ENCODE measurements at places on chromosomes 2 and 18. TPM values are rescaled to one million over a fixed set of nuclear protein-coding genes. Genes with fewer than 3 reads are reported as not detected.
A peak's percentile ranks its signal among the peaks of the same experiment; 100 is the strongest.

GRCh38 chr2:206428783-206429182 is 14.5 kb upstream of the ADAM23 start:
- no peak for DNase-seq

DNA sequence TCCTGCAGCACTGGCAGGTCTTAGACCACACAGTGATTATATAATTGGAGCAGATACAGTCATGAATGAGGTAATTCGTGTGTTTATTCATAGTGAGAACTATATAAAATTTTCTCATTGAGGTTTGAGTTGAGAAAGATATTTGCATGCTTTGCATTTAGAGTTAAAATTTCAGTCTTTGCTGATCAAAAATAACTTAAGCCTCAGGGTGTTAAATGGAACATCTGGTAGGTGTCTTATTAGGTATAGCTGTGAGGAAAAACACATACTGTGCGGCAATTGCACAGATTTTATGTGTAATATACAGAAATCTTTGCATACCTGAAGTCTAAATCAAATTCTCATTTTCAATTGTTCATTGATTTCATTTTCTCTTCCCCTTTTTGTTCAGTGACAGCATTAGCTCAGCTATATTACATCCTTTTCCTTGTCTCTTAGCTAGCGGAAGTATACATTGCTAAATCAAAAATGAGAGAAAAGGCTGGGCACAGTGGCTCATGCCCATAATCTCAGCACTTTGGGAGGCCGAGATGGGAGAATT is 21.2 kb downstream of the GORASP2 start:
- no peak for DNase-seq

DNA sequence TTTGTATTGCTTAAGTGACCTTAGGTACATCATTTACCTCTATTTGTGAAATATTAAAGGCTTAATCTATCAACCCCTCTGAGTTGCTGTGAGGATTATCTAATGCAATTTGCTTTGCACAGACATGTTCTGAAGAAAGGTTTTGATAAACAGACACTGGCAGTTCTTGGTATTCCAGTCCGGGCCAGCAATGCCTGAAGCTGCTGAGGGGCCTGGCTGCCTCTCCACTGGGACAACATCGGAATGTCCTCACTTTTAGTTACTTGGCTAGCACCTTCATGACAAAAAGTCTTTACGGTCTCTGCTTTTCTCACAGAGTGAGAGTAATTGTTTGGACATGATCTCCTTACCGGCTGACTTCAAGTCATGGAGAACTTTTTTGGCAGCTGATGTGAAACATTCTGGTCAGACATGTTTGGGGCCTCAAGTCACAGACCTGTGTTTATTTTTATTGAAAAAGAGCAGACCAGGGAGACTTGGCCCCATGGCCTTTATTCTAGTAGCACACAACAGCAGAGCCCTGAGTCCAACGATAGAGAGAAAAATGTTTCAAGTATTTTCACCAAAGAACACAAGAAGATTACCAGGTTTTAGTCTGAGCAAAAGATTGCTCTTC is 1112.3 kb upstream of the FANCL start:
- DNase-seq: no peak

GRCh38 chr2:27806311-27807059 is 35.0 kb downstream of the MRPL33 start:
- DNase-seq: no peak

- no peak for DNase-seq
Measured at GRCh38 chr18:74116633-74117554, 30.7 kb downstream of the FBXO15 start.

DNA sequence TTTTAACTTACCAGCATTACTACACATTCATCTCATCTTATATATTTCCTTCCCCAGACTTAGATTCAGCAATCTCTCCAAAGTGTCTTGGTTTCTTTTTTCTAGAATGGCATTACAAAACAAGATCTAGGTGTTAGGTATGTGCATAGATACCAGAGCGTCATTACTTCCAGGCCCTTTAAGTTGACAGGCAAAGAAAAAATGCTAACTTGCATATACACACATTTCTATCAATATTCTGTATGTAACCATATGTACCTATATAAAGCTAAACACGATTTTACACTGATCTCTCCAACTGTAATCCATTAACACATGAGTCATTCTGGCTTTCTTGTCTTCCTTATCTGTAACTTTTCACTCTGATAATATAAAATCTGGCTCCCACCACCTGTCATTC is 503.8 kb upstream of the NRXN1 start:
- DNase-seq: no peak

DNA sequence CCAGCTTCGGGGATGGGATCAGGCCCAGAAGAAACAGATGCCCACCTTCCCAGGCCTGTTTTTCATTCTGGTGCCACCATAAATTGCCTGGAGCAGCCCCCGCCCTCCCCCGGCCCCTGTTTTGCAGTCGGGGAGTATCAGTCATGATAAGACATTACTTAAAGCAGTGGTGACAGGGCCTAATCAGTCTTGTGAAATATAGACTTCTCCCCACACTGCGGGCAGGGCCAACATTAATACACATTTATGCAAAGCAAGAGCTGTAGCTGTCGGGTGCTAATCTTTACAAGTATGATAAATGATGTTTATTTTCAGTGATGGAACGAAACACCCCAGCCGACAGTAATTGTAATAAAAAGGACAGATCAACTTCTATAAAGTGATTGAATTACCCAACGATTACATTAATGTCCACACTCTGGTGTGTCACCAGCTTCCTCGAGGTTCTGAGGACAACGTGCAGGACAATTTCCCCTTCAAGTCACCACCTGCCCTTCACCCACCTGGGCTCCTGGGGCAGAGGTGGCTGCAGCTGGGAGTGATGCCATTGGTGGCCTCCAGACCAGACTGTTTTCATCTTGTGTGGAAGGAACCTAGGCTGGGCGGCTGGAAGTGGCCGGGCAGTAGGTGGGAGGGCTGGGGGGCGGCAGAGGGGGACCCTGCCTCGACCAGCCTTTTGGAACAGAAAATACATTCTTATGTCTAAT is 226.0 kb downstream of the TFCP2L1 start:
- no peak for DNase-seq

- DNase-seq: no peak
Measured at GRCh38 chr2:156158808-156159207, 173.7 kb downstream of the NR4A2 start.

DNA sequence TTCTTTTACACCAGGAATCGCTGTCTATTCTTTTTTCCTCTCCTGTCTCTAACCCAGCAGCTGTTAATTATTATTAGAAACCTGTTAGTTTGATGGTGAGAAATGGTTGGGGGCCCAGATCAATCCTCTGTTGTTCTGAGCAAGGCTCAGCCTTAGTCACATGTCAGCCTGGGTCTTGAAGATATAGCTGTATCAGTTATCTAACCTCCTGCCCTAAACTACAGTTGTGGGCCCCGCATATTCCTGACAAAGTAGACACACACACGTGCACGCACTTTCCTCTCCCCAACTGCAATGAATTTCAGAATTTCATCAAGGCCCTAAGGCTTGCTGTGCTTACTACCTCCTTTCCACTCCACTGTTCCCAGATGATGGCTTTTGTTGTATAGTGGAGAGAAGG is 54.6 kb downstream of the OLA1 start:
- no peak for DNase-seq

Gene SCN1A
- not detected for total RNA-seq

- DNase-seq: no peak
Measured at GRCh38 chr2:3779496-3780049, 76.2 kb downstream of the DCDC2C start.

DNA sequence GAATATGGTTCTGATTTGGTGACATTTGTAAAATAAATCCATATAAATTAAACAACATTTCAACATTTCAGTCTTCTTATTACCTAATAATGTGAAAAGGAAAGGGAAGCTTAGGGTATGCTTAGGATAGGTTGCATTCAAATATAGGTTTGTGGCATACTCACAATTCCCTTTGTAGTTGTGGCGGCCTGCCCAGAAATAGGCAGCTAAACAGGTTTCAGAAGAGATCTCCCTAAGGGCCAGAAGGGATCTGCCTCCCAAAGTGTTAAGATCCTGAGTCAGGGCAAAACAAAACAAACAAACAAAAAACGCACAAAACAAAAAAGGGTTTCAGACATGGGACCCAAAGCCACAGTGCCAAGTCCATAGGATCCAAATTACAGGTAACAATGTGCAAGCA is 41.4 kb upstream of the TCF7L1 start:
- DNase-seq: peak; percentile 92

All from PC-9 (cell line).